ENCODE measurements at places on chromosomes 5 and 9.

GRCh38 chr5:139886213-139886612 lies 90.6 kb downstream of the PSD2 start:
- DNase-seq, result no peak

DNA sequence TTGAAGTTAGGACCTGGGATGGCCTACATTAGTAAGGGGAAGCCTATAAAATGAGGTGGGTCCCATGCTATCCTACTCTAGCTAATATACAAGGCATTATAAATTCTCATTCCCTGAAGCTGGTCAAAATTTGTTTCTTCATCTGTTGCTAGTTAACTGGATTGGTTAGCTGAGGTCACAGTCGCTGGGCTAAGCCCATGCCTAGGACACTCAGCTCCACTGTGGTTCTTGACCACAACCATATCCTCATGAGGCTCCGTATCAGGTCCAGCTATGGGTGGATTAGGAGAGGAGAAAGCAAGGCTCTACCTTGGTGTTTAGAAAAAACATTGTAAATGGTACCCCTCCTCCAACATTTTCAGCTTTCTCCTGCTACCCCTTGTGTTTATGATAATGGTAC lies 52.8 kb upstream of the RAI14 start:
- DNase-seq, result no peak

DNA sequence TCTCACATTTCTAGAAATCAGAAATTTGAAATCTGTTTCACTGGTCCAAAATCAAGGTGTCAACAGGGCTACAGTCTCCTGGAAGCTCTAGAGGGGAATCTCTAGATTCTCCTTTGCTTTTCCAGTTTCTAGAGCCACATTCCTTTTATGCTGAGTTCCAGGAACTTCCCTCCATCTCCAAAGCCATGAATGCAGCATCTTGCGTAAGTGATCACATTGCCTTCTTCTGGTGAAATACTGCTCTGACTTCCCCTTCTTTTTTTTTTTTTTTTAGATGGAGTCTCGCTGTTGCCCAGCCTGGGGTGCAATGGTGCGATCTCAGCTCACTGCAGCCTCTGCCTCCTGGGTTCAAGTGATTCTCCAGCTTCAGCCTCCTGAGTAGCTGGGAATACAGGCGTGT lies 23.8 kb downstream of the GDA start:
- no peak for DNase-seq

DNA sequence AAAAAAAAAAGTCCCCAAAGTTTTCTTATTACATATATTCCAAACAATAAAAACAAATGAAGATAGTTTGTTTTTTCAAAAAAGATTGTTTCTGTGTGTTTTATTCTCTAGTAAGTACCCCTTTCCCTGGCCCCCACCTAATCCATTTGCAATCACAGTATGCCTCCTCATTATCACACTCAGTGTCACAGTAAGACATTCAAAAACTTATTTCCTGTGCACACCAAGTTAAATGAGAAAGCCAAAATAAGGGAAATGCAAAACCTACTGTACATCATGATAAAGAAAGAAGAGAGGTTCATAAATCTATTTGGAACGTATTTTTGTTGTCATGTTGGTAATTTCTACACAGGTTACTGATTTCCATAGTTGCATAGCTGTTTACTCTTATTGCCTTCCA lies 62.3 kb downstream of the ST8SIA4 start:
- DNase-seq, result no peak

- no peak for DNase-seq
These were observed 102.1 kb upstream of the FBXL17 start for GRCh38 chr5:108484035-108484434.

GRCh38 chr5:1764606-1764960 lies 35.1 kb downstream of the MRPL36 start:
- DNase-seq, result no peak

DNA sequence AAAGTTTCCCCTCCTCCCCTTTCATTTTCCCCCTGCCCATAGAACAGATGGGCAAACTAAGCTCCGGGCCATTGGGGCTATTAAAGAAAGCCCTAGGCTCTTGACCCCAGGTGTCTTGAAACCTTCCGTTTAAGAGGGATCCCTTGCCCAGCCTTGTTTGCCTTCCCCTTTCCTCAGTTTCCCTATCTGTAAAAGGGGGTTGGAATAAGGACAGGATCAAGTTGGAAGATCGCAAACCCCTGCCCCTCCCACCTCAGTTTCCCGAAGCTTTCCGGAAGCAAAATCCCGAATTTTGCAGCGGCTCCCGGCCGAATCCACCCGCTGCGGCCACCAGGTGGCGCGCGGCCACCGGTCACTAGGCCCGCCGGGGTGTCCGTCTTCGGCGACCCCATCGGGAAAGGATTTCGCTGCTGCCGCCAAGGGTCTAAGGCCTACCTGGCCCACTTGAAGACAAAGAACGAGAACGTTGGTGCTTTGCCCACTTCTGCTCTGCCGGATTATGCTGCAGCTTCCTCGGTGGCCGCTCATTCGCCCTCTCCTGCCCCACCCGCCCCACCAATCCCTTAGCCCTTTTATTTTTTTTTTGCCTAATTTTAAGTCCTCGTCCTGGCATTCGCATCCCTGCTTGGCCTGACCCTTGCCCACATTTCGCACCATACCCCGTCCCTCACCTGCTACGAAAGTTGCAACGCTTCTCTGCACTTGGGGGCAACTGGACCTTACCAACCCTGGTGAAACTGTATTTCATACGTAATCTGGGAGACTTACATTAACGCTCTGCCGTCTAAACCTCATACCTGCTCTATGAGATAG lies 962 bp upstream of the NR6A1 start:
- peak; percentile 63 for DNase-seq

DNA sequence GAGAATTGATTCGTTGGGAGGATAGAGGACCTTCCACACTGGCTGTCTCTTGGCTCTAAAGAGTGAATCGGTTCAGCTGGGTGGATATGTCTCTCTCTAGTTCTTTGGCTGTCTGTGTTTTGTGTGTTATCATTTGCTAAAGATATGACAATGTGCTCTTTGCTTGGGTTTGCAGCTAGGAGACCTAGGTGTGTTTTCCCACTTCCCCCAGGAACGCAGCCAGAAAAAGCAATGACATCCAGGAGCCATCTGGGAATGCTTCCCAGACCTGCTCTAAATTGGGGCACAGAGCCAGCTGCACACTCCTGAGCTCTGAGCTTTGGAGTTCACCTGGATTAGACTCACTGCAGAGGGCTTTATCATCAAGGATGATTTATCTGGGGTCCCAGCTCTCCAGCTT lies 12.8 kb upstream of the PDZD2 start:
- DNase-seq, result no peak

GRCh38 chr5:116747881-116748280 lies 173.3 kb upstream of the SEMA6A start:
- no peak for DNase-seq

- DNase-seq, result no peak
These were observed 295.0 kb downstream of the PDE4D start for GRCh38 chr5:59598547-59598874.

DNA sequence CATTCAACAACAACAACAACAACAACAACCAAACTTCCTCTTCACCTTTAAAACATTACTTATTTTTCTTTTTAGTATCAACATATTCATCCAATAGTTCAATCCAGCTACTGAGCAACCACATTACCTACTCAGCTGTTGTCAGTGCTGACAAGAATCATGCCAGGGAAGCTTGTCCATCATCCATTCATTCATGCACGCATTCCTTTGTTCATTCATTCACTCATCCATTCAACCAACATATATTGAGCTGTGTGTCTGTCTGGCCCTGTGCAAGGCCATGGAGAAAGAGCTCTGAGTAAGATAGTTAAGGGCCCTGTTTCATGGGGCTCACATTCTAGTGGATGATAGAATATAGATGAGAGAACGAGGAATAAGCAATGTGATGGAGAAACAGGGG lies 80.2 kb upstream of the TBC1D2 start:
- no peak for DNase-seq

DNA sequence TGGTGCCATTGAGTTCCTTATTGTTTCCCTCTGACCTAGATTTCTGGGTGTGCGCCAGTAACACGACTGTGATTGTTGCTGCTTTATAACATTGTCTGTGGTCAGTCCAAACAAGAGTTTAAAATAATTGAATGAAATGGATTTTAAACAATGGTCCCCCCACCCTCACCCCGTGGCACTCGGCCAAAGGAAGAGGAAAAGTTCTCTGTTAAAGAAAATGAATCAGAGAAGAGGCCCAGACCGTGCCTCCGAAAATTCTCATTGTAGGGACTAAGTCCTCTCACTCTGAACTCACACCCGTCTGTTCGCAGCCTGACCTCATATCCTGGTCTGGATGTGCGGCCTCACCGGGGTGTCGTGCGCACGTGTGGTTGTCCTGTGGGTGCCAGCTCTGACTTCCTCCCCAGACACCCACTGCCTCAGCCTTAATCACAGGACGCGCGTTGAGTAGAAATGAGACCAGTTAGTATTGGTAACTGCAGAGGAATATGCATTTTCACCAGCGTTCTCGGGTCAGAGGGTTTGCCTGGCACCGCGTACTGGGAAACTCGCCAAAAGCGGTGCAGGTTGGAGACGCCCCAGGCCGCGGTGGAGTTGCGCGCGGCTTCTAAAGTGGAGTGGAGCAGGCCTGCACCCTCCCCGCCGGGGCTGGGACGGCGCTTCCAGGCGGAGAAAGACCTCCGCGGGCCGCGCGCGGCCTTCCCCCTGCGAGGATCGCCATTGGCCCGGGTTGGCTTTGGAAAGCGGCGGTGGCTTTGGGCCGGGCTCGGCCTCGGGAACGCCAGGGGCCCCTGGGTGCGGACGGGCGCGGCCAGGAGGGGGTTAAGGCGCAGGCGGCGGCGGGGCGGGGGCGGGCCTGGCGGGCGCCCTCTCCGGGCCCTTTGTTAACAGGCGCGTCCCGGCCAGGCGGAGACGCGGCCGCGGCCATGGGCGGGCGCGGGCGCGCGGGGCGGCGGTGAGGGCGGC lies at the start of gene ABL1:
Gene ABL1 (plus strand): TSS at position 884 of the 966 bp plus-strand sequence. CDS start 193 bp downstream, outside the sequence.
- peak; percentile 75 for DNase-seq

DNA sequence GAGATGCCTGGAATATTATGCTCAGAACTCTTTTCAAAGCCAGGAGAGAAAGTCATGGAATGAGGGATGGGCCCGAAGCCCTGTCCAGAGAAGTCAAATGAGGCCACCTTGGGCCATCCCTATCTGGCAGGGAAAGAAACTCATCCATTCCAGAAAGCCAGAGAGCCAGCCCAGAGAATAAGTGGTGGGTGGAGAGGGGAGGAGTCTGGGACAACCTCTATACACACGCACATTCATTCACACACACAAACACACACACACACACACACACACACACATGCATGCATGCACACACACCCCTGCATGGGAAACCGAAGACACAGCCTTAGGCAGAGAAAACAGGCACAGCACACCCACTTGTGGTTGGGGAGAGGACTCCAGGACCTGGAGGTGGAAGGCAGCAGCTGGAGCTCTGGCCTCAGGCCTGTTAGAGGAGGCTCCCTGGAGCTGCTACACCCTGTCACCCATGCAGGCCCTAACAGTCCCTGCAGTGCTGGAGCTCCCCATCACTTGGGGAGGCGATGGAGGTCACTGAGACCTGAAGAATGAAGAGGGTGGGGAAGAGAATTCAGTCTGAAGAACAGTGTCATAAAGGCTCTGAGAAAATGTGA lies 38.0 kb downstream of the TGFBI start:
- DNase-seq, result peak; percentile 29

DNA sequence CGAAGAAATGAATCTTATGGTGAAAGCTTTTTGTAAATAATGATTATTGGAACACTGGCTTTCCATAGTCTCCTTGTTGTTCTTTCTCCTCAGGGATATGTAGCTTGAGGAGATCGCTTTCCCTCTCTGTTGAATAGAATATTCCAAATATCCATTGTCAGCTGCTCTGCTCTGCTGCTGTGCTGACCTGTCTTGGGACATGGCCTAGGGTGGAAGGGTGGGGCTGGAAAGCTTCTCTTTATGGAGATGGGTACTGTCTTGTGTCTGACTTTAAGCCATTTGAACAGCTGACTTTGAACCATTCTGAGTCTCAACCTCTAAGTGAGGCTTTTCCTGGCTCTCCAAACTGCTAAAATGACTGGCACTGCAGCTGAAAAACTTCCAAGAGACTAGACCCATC lies 135.8 kb downstream of the PLCXD3 start:
- no peak for DNase-seq

GRCh38 chr5:150765011-150765798 lies 6.4 kb upstream of the DCTN4 start:
- DNase-seq, result no peak

GRCh38 chr9:94932652-94933510 lies 206.4 kb downstream of the AOPEP start:
- no peak for DNase-seq

GRCh38 chr9:27430750-27431535 lies 93.1 kb upstream of the IFNK start:
- no peak for DNase-seq

DNA sequence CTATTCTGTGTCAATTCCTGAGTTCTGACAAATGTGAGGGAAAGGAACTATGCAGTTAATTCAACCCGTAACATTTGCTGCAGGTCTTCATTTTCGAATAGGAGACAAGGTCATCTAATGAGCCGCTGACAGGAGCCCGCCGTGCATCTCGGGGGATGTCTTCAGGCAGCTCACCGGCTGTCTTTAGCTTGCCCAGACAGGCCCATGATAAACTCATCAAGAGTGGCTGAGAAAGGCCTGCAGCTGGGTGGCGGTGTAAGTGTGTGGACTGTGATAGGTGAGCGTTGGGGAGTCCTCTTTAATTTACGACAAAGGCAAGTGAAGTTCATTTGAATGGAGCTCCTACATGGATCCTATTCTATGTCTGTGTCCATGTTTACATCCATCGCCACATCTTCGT lies 190.5 kb downstream of the ADCY2 start:
- no peak for DNase-seq

DNA sequence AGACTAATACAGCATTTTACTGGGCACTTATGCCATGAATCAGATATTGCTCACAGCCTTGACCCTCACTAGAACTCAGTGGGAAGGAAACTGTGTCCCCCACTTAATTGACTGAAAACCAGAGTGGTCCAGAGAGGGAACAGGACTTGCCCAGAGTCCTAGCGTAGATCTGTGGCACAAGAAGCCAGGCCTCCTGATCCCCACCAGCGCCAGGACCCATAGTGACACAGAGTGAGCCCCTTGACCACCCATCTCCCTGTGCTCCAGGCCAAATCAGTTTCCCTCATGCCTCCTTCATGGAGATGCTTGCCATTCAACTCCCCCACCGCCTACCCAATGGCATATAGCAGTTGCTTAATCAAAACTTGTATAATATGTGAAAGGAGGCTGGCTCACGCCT lies 8.3 kb downstream of the KIF12 start:
- DNase-seq, result no peak

DNA sequence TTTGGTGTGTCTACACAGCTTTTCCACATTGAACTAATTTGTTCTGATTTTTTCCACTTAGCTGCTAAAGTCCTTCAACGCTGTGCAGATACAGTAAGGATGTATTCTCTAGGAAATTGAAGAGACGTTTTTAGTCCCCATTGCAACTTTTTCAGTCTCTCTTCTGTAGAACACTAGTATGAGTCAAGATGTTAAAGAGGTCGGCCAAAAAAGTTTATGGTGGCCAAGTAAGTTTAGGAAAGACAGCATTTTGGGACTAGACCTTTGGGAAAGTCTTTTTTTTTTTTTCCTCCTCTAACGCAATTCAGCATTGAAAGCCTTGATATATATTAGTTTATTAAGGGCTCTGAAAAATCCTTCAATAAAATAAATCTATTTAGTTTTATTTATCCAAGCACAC lies 243.5 kb upstream of the FBXL7 start:
- DNase-seq, result no peak

GRCh38 chr5:175457466-175457865 lies 13.5 kb upstream of the DRD1 start:
- no peak for DNase-seq

- no peak for DNase-seq
These were observed 51.5 kb downstream of the COL15A1 start for GRCh38 chr9:98995059-98995671.

GRCh38 chr5:179219661-179220620 lies 125.3 kb downstream of the ADAMTS2 start:
- no peak for DNase-seq

- DNase-seq, result peak; percentile 74
These were observed 33.5 kb upstream of the EBF1 start for GRCh38 chr5:159133041-159133741.
